ENCODE measurements at places on chromosomes 7 and 10. TPM values are rescaled to one million over a fixed set of nuclear protein-coding genes. Genes with fewer than 3 reads are reported as not detected.

- peak; percentile 83 for DNase-seq
Observed at GRCh38 chr10:21315645-21316220, 209.7 kb downstream of the SKIDA1 start.

GRCh38 chr7:106744563-106745091 lies 83.7 kb upstream of the CCDC71L start:
- no peak for DNase-seq

GRCh38 chr7:105678811-105679495 lies 97.7 kb upstream of the EFCAB10 start:
- peak; percentile 83 for DNase-seq

DNA sequence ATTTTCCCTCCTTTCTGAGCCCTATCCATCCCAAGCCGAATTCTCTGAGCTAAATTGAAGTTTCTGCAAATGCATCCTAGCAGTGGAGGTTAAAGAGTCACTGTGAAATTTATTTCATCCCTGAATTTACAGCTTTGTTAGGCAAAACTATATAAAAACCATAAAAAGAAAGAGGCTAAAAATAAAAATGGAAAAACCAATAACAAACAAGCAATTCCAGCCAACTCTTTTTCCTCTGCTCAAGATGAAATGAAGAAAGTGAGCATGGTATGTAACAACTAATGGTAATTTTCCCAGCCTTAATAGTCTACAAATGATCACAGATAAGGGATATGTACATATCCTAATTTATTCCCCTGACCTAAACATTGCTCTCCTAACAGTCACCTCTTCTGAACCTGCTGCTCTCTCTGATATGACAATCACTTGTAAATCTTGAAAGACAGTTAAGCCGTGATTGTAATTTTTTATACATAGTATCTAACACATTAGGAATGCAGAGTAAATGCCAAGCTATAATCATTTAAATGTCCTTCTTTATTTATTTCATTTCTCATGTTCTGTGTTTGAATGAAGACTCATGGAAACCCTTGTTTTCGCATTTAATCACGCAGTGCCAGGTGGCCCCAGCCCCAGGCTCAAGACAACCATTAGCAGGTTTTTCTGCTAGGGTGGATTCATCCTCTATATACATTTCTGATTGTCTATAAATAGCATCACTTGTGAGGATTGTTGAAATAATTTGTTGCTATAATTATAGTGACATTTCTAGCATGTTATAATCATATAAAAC lies 48.6 kb upstream of the NRP1 start:
- DNase-seq: no peak

DNA sequence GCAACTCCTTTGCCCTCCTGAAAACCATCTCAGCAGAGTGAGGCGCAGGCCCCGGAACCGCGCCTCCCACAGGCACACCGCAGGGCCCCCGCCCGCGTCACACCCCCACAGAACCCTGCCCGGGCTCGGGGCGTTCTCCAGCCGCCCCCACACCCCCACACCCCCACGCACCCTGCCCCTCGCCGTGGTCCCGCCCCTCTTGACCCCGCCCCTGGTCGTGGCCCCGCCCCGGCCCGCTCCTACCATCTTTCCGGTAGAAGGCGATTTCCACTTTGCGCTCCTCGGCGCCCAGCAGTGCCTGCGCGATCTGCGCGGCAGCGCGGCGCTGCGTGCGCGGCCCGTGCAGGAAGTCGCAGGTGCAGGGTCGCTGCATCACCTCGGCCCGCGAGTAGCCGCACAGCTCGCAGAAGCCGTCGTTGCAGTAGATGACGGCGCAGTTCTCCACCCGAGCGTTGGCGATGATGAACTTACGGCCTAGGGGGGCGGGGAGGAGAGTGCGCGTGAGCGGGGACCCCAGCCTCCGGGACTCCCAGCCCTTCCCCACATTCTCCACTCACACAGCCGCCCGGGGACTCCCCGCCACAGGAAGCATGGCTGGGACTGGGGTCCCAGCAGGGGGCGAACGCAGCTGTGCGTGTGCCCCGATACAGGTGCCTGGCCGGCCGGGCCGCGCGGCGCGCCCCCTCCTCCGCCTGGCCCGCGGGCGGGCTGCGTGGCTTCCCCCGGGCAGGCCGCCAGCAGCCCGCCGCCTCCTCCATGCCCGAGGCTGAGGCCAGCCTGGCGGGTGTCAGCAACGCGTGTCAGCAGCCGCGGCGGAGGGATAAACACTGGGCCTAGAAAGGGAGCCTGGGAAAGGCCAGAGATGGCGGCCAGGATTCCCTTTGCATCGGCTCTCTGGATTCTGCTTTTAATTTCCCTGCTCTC lies 3.4 kb downstream of the KCNH2 start:
- peak; percentile 62 for DNase-seq

DNA sequence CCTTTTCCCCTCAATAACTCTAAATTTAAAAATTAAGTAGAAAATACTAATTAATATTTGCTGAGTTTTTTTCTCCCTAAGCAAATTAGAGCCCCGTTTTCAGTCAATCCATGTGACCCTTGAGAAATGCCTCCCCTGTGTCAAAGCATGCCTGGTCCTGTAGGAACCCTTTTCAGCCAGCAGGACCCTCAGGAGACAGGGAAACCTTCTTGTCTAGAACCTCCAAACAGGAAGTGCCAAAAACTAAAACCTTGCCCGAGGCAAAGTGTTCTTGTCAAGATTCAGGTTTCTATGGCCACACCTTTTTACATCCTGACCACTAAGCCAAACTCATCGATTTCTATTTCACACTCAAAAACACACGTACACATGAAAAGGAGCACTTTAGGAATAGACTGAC lies 60.1 kb upstream of the NFE2L3 start:
- DNase-seq: no peak

GRCh38 chr10:34978080-34978479 lies 112.1 kb downstream of the CUL2 start:
- no peak for DNase-seq

DNA sequence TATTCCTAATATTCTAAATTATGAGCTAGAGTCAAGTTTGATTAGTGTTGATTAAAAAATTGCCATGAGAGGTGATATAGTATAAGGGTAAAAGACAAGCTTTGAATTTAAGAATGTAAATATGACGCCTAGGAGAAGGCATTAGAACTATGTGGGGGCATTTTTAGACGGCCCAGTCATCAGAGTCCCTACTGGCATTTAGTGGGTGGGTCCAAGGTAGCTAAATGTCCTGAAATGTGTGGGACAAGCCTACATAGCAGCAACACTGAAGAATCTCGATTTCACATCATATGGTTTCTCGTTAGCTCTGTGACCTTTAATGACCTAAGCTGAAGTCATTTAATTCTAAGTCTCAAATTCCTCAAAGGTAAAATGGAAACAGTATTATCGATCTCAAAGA lies 133.5 kb downstream of the SGMS1 start:
- no peak for DNase-seq

The ASB10 gene
- 8.2 TPM for total RNA-seq

The C10orf62 gene
- total RNA-seq: 0.35 TPM

The KCNIP2 gene
- 369 TPM for total RNA-seq

The C7orf33 gene
- total RNA-seq: not detected

The LRRD1 gene
- total RNA-seq: 0.10 TPM

The CALML3 gene
- not detected for total RNA-seq

The PON1 gene
- total RNA-seq: not detected

The TLX1 gene
- not detected for total RNA-seq

Measured in left cardiac atrium (tissue), 4 donors.